ENCODE measurements at places on chromosomes 7 and 10. TPM values are rescaled to one million over a fixed set of nuclear protein-coding genes. Genes with fewer than 3 reads are reported as not detected.
A peak's percentile ranks its signal among the peaks of the same experiment; 100 is the strongest.

- H3K27me3 ChIP-seq, result no peaks in the 10 kb centered on the region
- H3K36me3 ChIP-seq, result no peaks in the 10 kb centered on the region
- H3K4me3 ChIP-seq, result no peak overlapping the region
- no peaks in the 10 kb centered on the region for H3K4me1 ChIP-seq
- no peak for DNase-seq
- H3K27ac ChIP-seq, result no peak overlapping the region
Observed at GRCh38 chr7:54955296-54955695, 63.5 kb upstream of the EGFR start.

GRCh38 chr10:91681361-91682276 is 48.7 kb upstream of the PPP1R3C start:
- no peaks in the 10 kb centered on the region for H3K36me3 ChIP-seq
- no peaks in the 10 kb centered on the region for H3K27me3 ChIP-seq
- H3K4me1 ChIP-seq, result no peaks in the 10 kb centered on the region
- DNase-seq, result peak; percentile 66
- no peak overlapping the region for H3K27ac ChIP-seq

- DNase-seq, result no peak
- H3K4me1 ChIP-seq, result no peaks in the 10 kb centered on the region
- H3K27me3 ChIP-seq, result no peaks in the 10 kb centered on the region
- no peaks in the 10 kb centered on the region for H3K36me3 ChIP-seq
- H3K4me3 ChIP-seq, result no peak overlapping the region
- no peak overlapping the region for H3K27ac ChIP-seq
Observed at GRCh38 chr7:96833676-96834453, 124.2 kb upstream of the SEM1 start.

Gene DUSP5
- polyA plus RNA-seq, result 3.5 TPM

Gene GRID1
- 1.7 TPM for polyA plus RNA-seq
